ENCODE measurements at places on chromosomes 2 and 18. TPM values are rescaled to one million over a fixed set of nuclear protein-coding genes. Genes with fewer than 3 reads are reported as not detected.

The DUSP19 gene
- 1.4 TPM for total RNA-seq

The ICOS gene
- not detected for total RNA-seq

The VIT gene
- under 0.01 TPM for total RNA-seq

The FABP1 gene
- total RNA-seq: not detected

The ABCG8 gene
- total RNA-seq: not detected

The MYOM1 gene
- total RNA-seq: under 0.01 TPM

The ARHGAP15 gene
- not detected for total RNA-seq

GRCh38 chr2:97660044-97660774 lies 3.6 kb downstream of the ACTR1B start:
- DNase-seq: no peak

DNA sequence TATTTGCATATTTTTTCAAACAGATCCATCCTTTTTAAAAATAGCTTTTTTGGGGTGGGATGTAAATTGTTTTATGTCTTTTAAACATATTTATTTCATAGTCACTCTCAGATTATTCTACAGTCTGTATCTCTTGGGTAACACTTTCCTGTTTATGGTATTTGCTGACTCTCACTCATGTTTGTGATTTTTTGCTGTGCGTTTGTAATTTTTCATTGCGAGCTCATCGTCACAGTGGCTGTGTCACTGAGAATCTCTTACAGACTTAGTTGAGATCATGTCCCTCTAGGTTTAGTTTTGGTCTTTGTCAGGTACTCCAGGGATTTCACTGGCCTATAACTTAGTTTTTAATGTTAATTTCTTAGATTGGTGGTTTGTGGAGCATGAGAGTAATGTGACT lies 73.5 kb upstream of the HS6ST1 start:
- DNase-seq: no peak

DNA sequence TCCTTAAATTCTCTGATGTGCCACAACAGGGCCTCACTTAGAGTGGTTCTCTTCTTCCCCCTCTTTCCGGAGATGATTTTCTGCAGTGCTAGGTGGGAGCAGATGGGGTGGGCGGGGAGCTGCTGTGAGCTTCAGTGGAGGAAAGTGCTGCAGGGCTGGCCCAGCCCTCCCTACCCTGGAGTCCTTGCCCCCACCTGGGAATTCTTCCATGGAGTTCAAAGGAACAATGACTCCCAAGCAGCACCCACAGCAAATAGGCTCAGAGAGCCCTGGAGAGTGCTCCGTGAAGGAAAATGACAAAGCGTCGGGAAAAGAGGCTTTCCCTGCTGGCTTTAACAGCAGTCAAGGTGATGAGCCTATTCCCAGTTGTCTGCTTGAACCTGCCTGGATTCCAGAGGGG lies 28.8 kb downstream of the LOXHD1 start:
- DNase-seq: no peak

GRCh38 chr18:61209801-61210200 lies 123.4 kb upstream of the CDH20 start:
- DNase-seq: no peak

DNA sequence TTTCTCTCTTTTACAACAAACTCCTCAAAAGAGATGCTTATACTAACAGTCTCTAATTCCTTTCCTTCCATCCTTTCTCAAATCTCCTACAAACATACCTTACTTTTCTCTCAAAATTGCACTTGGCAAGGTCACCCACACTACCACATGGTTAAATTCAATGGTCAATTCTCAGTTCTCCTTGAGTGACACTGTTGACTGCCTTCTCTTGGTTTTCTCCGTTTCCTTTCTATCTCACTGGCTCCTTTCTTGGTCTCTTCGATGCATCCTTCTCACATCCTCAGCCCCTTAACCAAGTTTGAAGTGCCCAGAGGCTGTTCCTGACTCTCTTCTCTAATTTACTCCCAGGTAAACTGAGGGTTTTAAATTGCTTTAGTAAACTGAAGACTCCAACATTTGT lies 12.5 kb downstream of the C1D start:
- DNase-seq: no peak

- DNase-seq: no peak
These were observed 3.2 kb upstream of the MGAT4A start for GRCh38 chr2:98734162-98734561.

GRCh38 chr2:31349160-31349559 lies 65.4 kb downstream of the XDH start:
- no peak for DNase-seq

All from IMR-90 (cell line).